NCI-H2107 (cell line): ENCODE measurements at places on chromosomes 6 and 20.

DNA sequence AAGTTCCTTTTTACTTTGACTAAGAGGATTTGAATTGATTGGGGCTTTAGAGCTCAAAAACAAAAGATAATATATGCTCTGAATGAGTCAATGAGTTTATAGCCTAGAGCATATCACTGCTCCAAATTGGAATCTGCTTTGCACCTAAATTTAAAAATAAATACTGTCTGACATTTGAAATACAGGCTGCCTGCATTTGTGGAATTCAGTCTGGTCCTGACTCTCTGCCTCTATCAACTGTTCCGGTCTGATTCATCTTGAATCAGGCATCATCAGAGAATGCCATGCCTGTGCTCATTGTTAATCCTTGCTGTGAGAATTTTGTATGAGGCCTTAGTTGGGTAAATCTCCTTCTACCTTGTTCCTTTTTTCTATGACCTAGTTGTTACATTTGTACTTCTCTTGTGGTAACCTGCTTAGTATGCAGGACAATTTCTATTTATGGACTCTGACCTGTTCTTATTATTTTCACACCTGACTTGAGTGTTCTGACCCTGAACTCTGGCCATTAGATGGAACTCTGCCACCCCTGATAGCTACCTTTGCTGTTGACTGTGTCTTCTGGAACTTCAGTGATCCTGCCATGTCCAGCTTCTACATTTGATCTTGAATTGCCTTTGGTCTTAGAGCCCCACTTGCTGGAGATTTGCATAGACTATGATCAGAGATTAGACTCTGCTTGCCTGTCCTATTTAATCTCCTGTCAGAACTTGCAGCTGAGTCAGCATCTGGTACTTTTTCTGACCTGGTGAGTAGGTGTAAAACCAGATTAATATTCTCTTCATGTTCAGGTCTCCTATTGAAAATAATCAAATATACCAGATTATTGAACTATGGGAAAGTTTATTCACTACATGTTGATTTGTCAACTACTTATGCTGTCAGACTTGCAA is 442.7 kb upstream of the HS3ST5 start:
- DNase-seq = no peak

- DNase-seq = no peak
Observed at GRCh38 chr20:10747019-10747418, 73.2 kb upstream of the JAG1 start.

DNA sequence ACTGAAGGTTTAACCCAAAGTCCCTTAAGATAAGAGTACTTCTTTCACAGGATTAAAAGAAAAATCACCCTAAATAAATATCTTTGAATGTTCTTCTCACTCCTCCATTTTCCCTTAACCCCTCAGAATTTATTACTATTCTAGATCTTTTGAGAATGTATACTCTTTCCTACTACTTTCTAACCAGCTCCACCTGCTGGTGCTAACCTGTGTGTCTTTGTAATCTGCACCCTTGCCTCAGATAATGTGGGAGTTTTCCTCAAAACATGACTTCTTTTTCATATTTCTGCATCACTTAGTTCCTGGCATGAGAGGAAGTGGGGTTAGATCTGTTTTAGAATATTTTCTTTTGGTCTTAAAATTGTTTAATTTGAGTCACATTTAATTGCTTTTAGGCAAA is 394.2 kb downstream of the BMP2 start:
- DNase-seq = no peak

GRCh38 chr6:89826029-89826528 is 3.6 kb upstream of the CASP8AP2 start:
- DNase-seq = no peak

DNA sequence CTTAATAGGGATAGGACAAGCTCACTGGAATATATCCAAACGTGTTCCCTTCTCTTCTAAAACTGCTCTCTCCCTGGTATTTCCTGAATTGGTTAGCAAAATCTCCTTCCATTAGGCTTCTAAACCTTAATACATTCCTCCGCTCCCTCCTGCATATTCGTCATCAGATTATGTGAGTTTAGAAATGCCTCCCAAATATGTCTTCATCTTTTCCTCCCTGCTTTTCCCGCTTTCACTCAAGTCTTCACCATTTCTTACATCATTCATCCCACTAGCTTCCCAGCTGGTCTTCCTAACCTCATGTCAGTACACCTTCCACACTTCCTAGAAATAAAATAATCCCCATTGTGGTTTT is 26.9 kb downstream of the SLC22A16 start:
- no peak for DNase-seq

DNA sequence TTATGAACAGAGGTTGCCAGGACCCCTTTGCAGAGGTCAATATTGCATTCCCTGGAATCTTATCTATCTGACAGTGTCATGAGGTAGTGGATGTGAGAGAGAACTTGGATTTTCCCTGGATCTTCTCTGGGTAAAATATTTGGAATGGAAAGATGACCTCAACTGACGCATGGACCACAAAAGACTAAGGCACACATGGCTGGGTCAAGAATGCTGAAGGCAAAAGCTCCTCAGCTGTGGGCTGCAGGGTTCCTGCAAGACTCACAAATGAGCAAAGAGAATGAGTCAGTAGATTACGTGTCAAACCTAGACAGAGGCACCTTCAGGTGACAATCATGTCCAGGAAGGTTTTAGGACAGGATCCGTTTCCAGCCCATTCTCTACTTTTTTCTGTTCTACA is 484.0 kb downstream of the C6orf118 start:
- DNase-seq = no peak
